ENCODE measurements at places on chromosomes 13 and 19.

GRCh38 chr19:48548253-48548911 is 3.6 kb upstream of the SULT2B1 start:
- DNase-seq, result no peak

DNA sequence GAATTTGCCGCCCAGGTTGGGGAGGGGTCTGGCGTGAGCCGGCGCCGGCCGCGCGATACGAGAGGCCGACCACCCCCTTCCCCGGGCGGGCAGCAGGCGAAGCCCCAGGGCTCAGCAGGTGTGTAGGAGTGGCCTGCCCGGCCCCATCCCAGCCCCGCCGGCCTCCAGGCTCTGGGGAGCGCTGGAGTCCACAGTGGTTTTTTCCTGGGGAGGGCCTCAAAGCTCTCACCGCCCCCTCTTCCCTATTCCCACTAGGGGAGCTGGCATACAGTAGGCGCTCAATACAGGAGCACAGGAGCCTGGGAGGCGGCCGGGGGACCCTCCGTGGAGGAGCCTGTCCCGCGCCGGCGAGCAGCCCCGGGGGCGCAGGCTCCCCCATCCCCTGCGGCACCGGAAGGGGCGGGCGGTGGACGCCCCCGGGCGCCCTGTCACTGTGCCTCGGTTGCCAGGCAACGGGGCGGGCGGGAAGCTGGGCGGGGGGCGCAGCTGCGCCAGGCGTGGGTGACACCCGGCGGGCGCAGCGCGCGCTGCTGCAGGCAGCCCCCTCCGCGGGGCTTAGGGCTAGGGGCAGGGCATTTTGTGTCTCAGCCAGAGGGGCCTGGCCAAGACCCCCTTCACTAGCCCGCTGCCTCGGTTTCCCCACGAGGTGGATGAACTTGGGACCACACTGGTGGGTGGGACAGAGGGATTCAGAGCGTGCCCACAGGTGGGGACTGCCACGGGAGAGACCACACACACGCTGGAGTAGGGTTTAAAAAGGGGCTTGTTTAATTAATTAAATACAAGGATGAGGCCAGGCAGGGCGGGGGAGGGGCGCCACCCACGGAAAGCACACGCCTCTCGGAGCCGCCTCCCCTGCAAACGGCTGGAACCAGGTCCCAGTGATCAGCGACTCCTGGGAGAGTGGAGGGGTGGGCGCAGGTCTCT is 3.6 kb upstream of the REXO1 start:
- no peak for DNase-seq

DNA sequence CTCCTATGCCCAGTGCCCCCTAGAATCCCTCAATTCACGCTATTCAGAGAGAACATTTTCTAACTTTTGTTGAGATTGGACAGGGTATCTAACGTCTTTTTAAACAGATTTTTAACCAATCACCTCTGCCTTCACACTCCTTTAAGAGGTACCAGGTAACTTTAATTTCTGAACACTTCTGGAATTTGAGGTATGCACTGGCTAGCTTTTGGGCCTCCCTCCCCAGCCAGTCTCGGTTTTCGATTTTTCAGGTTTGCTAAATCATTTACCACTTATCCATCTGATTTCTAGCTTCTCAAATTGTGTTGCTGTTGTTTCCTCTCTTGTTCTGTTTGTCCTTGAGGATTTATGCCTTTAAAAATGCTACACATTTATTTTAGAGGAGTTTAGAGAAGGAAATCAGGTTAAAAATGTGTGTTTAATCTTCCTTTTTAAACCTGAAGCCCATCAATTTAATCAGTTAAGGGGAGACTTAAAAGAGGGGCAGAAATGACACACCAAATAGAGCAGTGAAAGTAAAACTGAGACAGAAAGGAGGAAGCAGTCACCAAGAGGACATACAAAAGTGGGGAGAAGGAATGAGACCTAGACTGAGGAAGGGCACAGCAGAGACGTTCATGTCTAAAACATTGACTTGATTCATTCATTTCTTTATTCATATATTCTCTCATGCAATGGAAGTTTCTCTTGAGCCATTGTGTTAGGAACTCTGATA is 139.6 kb upstream of the HTR2A start:
- DNase-seq, result no peak

DNA sequence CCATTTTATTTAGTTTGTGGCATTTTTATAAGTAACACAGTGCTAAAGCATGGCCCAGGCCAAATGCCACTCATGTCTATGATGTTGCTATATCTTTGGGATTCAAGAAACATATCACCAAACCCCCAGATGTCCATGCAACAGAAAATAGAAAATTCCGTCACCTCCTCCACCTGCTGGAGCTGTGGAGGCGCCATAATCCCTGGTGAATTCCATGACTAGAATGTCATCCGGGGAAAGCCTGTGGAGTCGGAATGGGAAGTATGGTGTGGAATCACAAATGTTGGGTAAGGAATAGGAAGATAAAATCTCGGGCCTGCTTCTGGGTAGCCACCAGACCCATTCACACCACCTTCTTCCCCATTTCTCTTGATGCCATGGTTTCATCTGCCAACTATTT is 51.7 kb upstream of the RAP2A start:
- no peak for DNase-seq

DNA sequence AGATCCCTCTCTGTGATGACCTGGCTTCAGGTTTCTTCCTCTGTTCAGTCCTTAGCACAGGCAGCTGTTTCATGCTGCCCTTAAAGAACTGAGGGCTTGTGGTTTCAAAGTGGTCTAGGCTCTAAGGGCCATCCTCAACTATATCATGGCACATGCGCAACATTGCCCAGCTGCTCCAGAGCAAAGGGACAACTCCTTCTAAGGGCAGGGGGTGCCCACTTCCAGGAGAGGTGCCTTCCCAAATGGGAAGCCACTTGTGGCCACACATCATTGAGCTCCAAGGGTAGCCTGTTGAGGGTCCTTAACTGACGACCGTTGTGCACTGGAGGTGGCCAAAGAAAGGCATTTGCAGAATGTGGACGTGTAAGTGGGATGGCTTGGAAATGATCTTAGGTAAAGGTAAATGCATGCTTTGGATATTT is 7.3 kb downstream of the GPR183 start:
- no peak for DNase-seq

GRCh38 chr19:13063461-13064091 is 39.1 kb downstream of the LYL1 start:
- DNase-seq, result peak; percentile 34

- no peak for DNase-seq
Observed at GRCh38 chr13:51818781-51819511, 15.0 kb upstream of the DHRS12 start.

- DNase-seq, result peak; percentile 69
Observed at GRCh38 chr19:55452749-55453346, 8.6 kb downstream of the ISOC2 start.

DNA sequence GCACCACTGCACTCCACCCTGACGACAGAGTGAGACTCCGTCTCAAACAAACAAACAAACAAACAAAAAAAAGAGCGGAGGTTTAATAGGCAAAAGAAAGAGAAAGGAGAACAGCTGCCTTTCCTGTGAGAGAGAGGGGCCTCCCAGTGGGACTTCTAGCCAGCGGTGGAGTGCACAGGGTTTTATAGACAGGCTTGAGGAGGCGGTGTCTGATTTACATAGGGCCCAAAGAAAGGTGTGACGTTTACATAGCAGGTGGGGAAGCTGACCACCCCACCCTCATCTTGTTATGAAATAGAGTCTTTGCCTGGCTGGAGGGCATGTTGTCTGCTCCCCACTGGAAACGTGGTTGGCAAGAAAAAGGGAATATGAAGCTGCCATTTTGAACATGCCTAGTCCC is 106.0 kb upstream of the CSNK1A1L start:
- DNase-seq, result no peak

- DNase-seq, result peak; percentile 27
Observed at GRCh38 chr13:33032037-33032625, 15.9 kb downstream of the KL start.

DNA sequence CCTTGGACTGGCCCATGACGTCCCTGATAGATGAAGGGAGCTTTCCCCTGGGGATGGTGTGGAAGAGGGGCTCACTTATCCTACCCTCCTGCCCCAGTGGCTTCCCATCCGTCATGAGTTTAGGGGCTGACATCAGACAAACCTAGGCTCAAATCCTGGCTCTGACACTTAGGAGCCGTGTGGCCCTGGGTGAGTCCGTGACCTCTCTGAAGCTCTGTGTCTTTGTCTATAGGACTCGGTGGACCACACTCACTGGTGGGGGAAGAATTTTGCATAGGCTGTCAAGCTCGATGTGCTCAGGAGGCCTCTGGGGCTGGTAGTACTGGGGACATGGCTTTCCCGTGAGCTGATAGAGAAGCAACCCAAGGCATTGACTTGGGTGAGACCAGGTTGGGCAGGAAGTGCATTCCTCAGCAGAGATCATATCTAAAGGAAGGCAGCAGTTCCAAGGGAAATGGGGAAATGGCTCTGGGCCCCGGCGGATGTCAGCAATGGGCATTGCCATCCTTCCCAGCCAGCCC is 17.4 kb upstream of the AP1M2 start:
- DNase-seq, result no peak

GRCh38 chr19:41263042-41263849 is 926 bp upstream of the HNRNPUL1 start:
- peak; percentile 81 for DNase-seq

- peak; percentile 78 for DNase-seq
Observed at GRCh38 chr19:11496391-11497163, 9.1 kb downstream of the ZNF653 start.

DNA sequence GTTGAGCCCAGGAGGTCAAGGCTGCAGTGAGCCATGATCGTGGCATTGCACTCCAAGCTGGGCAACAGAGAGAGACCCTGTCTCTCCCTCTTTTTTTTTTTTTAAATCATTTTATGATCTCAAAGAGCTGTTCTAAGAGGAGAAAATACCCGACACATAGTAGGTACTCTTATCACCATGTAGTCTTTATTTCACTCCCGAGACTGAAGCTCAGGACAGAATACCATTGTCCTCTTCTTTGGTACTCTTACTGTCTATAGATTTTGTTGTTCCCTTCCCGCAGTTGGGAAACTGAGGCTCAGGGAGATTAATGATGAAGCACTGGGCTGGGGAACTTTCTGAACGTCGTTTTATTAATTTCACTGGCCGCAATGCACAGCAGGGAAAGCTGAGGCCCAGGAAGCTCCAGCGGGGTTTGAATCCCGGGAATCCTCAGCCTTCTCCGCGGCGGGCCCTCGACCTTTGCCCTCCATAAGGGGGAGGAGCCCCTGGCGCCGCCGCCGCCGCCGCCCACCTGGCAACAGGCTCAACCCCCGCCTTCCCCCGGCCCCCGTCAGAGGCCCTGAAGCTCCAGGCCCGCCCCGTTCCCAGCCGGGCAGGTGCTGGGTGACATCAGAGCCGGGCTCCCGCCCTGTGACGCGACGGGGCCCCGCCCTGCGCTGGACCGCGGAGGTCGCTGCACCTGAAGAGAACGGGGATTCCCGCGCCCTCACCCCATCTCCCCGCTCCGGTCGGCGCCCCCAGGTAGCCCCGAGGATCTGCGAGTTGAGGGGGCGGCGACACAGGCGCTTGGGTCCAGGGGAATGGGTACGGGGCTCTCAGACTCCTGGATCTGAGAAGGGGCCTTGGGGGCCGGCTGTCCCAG is 1.6 kb downstream of the MYH14 start:
- no peak for DNase-seq

DNA sequence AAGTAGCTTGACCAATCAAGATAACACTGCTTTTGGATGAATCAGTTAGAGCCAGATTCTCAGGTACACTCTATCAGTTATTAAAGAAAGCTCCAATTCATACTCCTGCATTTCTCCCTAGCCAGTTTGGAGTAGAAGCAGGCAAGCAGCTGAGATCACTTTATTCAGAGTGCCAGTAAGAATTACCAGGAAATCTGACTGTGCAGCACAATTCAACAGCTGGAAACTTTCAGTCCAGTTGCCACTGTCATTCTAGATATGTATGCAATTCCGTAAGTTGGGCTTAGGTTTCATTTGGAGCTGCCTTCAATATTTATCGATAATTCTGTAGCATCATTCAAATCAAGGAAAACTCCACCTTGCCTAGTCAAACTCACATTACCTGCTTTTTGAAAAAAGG is 2625.6 kb upstream of the PCDH20 start:
- DNase-seq, result peak; percentile 5

DNA sequence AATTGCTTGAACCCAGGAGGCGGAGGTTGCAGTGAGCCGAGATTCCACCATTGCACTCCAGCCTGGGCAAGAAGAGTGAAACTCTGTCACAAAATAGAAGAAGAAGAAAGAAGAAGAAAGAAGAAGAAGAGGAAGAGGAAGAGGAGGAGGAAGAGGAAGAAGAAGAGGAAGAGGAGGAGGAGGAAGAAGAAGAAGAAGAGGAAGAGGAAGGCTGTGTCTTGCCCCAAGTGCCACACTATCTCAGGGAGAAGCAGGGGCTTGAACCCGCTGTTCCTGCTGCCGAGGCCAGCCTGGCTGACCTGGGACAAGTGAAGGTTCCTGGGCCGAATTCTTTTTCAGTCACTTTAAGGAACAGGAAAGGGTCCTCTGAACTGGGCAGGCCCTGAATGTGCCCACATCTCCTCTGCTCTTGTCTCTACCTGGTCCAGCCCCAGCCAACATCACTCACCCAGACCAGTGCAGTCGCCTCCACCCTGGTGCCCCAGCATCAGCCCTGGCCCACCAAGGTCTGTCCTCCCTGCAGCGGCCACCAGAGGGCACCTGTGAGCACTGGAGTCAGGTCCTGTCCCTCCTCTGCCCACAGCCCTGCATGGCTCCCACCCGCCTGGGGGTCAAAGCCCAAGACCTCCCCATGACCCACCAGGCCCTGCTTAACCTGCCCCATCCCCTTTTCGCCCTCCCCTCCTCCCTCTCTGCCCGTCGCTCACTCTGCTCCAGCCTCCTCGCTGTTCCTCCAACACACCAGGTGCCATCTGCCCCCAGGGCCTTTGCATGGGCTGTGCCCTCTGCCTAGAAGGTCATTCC is 20.0 kb downstream of the TICAM1 start:
- DNase-seq, result peak; percentile 49

- DNase-seq, result no peak
Observed at GRCh38 chr13:85137516-85137915, 661.7 kb downstream of the SLITRK6 start.

GRCh38 chr13:74573654-74574053 is 439.4 kb upstream of the KLF12 start:
- no peak for DNase-seq

DNA sequence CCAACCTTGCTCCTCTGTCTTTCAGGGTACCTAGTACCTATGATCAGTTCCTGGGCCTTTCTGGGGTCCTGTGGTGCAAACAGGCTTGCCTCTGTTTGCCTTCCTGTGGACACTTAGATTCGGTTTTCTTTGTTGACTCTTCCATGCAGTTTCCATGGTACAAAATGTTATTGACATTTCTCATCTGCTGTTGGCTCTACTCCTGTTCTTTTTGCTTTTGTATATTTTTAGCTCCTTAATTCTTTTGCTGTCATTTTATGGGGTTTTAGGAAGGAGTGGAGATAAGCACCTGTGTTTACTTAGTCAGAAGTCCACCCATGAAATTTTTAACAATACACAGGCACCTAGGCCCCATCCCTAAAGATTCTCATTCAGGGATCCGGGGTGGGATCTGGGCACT is 20.5 kb upstream of the CNMD start:
- DNase-seq, result no peak

DNA sequence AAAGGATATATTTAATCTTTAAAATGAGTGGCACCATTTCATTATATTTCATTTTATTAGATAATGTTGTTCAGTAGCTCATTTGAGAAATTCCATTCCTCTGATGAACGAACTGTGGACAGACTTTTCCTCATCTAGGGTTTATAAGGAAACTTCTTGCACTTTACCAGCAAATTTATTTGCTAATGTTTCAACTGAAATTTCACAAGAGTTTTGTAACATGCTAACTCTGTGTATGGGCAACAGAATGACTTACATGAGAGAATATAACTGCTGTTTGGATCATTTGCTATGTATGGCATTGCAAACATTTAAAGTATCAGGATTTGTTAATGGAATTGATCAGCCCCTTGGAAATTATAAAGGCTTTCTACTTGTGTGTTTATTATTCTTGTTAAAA is 3.7 kb upstream of the IRS2 start:
- peak; percentile 53 for DNase-seq

GRCh38 chr13:33033051-33033812 is 17.0 kb downstream of the KL start:
- DNase-seq, result no peak

Measured in LHCN-M2 (cell line).